NCI-H2107 (cell line): ENCODE measurements at places on chromosomes 11 and 22.

DNA sequence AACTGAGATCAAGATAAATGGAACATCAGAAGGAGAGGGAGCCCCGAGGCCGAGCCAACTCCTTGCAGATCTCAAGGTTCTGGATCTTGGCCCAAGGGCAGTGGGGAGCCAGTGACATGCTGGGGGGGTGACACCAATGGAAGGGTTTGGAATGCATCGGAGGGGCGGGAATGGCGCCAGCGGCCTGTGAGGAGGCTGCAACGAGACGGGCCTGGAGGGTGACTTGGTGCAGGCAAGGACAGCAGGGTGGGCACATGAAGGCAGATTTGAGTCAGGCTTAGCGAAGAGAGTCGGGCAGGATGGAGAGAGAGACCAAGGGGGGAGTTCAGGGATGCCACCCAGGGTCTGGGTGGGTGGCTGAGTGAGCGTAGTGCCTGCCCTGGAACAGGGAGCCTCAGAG lies 23.2 kb downstream of the ELFN2 start:
- no peak for DNase-seq

- no peak for DNase-seq
These were observed 55.2 kb upstream of the MPEG1 start for GRCh38 chr11:59267736-59268475.

DNA sequence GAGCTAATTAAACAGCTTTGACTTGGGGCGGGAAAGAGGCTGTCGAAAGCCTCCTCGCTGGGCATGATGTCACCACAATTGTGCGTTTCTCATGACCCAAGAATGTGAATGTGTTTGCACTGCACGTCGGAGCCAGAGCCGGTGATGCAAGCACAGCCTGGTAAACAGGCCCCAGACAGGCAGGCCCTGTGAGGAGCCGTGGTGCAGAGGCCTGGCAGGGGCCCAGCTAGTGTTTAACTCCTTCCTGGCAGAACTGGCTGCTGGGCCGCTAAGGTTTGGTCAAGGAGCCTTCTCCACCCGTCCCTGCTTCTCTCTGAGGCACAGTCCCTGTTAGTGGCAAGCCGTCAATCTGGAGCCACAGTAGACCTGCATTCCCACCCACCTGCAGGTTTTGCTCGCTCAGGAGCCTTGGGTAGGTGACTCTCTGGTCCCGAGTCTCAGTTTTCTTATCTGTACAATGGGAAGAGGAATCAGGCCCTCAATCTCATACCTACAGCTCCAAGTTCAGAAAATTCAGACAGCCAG lies 25.4 kb upstream of the SMTN start:
- DNase-seq, result peak; percentile 19

DNA sequence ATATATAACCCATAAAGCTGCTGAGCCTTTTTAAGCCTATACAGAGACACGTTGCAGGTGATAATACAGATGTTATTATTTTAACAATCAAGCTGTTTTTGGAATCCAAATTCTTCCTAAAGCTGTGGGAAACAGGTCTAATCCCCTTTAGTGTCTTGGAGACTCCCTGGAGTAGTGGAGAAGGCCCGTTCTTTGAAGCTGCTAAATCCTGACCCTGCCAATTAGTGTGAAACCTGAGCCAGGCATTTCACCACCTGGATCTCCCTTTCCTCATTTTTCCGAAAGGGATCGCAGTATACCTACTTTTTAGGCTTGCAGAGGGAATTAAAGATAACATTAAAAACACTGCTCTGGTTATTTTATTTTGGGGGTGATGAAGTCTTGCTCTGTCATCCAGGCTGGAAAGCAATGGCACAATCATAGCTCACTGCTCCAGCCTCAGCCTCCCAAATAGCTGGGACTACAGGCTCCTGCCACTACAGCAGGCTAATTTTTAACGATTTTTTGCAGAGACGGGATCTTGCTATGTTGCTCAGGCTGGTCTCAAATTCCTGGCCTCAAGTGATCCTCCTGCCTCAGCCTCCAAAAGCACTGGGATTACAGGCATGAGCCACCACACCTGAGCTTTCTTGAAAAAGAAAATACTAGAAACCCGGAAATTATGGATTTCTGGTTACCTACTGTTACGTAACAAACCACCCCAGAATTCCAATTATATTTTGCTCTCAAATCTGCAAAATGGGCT lies 1.7 kb upstream of the EIF4ENIF1 start:
- DNase-seq, result no peak

GRCh38 chr11:120441592-120441991 lies 70.0 kb upstream of the GRIK4 start:
- no peak for DNase-seq

GRCh38 chr11:40139536-40139935 lies 1319.9 kb downstream of the LRRC4C start:
- DNase-seq, result no peak

- peak; percentile 59 for DNase-seq
These were observed 43.1 kb upstream of the PPARA start for GRCh38 chr22:46107089-46107664.

- DNase-seq, result peak; percentile 39
These were observed 11.9 kb upstream of the MDK start for GRCh38 chr11:46369458-46370152.

DNA sequence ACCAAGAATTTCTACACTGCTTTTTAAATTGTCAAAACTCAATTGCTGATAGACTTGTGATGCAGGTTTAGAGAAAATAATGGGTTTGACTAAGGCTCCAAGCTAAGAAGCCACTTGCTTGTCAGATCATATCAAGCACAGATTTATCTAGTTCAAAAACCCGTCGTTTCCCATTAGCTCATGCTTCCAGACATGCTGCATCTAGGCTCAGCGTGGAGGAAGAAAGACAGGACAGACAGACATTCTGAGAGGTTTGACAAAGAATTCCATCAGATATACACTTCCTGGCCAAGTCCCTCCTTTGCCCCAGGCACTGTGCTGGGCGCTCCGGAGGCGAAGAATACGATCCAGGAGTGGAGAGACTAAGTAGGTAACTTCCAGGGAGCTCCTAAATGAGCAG lies 76.8 kb downstream of the KCNC1 start:
- no peak for DNase-seq

DNA sequence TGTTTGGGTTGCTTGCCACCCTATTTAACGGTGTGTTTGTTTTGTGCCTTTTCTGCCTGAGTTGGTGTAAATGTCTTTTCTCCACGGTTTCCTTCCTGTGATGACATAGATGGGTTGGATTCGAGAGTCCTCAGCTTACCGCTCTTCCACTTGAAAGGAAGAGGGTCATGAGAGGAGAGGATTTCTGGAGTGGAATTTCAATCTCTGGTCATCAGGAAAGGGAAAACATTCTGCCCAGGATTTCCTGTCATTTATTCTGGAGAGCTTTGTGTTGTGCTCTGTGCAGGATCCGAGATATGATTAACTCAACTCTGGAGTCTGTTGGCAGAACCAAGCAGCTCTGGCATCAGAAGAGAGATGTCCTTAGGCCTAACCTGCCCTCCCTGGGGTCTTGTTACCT lies 605.2 kb downstream of the NTM start:
- DNase-seq, result no peak

DNA sequence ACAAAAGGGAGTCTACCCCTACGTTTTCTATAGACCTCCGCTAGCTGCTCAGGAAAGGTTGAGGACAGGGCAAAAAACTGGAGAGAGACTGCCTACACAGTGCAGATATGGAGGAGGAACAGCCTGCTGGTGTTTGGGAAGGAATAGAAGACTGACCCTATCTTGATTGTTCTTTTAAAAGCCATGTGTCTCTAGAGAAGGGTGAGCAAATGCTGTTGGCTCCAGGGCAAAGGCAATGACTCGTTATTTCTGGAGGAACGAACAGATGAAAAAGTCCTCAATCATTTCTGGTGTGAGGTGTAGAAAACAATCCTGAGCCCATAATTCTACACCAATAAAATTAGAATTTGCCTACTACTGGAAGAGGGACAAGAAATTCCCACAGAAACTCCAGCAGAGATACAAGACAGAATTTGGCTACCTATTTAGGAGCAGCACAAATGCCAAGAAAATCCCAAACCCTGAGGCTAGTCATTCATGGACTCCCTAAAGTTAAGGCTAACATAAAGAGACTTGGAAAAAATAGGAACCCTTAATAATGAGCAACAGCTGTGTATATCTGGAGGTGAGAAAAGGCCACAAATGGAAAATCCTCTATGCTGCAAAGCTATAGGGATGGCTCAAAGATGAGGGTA lies 1206.3 kb upstream of the CNTN5 start:
- no peak for DNase-seq

DNA sequence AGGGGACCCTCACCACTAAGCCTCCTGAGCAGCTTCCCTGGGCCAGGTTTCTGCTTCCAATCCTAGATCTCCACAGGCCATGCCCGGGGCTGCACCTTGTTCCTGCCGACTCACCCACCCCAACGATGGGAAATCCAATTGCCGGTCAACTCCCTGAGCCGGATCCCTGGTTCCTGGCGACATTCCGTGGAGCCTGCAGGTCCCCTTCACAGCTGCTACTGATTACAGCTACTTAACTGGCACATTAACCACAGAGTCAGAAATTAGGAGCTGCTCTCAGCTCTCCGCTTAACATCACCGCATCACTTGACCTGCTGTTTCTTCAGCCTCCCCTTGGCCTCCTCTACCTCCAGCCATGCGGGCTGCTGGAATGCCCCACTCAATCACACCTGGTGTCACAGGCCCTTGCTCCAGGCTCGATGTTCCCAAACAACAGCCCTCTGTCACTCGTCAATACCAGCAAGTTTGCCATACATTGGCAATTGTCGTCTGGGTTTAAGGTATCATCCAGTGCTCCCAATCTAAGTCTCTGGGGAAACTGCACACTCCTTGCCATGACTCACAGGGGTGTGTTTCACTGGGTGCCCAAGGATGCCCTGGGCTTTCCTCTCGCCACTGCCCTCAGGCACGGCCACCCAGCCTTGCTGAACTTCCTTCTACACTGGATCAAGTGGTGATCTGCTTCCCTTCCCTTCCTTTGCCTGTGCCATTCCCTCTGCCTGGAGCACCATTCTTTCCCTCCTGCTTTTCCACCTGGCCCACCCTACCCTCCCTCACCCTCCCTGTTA lies 181.0 kb downstream of the MN1 start:
- DNase-seq, result no peak
